ENCODE measurements at places on chromosomes 16 and 17. TPM values are rescaled to one million over a fixed set of nuclear protein-coding genes. Genes with fewer than 3 reads are reported as not detected.

KRT33A gene
- not detected for total RNA-seq

CCL5 gene
- not detected for total RNA-seq

SCNN1B gene
- 0.17 TPM for total RNA-seq

SLFN14 gene
- not detected for total RNA-seq

CD300C gene
- total RNA-seq, result 0.06 TPM

KCNJ18 gene
- not detected for total RNA-seq

PMP22 gene
- 8.6 TPM for total RNA-seq

LGALS9B gene
- not detected for total RNA-seq

CLDN9 gene
- total RNA-seq, result 0.29 TPM

RDM1 gene
- total RNA-seq, result 2.8 TPM

KRT27 gene
- total RNA-seq, result not detected

ALDOA gene
- total RNA-seq, result 2,089 TPM

TBC1D3L gene
- total RNA-seq, result 2.8 TPM

LAT gene
- total RNA-seq, result 2.0 TPM

SLFN11 gene
- 2.1 TPM for total RNA-seq

GRCh38 chr16:14095883-14096551 lies 24.9 kb downstream of the MRTFB start:
- DNase-seq, result no peak

GRCh38 chr16:82580298-82580890 lies 46.4 kb upstream of the CDH13 start:
- DNase-seq, result no peak

DNA sequence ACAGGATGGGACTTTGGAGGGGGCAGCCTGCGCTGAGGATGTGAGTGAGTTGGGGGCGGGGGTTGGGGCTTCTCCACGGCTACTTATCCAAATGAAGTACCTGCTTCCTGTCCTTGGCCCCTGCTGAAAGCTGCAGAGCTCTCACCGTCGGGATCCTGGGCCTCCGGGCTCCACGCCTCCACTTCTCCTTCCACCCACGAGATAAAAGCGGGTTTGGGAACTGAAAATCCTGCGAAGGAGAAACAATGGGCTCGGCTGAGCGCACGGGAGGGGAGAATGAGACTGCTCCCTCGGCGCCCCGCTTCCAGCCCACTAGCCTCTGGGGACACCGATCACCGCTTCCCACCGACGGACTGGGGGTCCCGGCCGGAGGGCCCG lies 486 bp downstream of the ZNF785 start:
- no peak for DNase-seq

DNA sequence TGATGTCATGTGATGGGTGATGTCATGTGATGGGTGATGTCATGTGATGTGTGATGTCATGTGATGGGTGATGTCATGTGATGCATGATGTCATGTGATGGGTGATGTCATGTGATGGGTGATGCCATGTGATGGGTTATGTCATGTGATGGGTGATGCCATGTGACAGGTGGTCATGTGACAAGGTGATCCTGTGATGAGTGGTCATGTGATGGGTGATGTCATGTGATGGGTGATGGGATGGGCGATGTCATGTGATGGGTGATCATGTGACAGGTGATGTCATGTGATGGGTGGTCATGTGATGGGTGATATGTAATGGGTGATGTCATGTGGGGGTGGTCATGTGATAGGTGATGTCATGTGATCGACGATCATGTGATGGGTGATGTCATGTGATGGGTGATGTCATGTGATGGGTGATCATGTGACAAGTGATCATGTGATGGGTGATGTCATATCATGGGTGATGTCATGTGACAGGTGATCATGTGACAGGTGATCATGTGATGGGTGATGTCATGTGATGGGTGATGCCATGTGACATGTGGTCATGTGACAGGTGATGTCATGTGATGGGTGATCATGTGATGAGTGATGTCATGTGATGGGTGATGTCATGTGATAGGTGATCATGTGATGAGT lies 17.2 kb downstream of the CD300LB start:
- peak; percentile 53 for DNase-seq

DNA sequence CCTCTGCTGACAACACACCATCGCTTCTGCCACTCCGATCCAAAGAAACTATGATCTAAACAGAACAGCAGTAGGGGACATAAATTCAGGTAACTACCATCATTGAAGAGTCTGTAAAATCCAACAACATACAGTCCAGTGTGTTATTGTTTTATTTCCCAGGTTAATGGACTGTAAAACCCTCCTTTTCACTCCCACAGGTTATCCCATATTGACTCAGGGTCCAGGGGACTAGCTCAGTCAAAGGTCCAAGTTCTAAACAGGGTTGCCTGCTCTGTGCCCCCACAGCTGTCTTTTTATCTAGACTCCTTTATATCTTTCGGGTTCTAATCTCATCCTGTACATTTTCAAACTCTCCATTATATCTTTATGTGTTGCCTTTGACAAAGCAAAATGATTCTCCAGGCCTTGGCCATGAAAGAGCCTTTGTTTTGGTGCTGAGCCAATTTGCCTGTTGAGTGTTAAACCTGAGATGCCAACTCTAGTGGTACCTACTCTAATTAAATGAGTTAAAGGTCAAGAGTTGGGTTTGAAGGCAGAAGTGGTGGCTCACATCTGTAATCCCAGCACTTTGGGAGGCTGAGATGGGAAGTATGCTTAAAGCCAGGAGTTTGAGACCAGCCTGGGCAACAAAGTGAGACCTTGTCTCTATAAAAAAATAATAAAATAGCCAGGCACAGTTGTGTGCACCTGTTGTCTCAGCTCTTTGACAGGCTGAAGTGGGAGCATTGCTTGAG lies 80.5 kb downstream of the SNX11 start:
- no peak for DNase-seq

DNA sequence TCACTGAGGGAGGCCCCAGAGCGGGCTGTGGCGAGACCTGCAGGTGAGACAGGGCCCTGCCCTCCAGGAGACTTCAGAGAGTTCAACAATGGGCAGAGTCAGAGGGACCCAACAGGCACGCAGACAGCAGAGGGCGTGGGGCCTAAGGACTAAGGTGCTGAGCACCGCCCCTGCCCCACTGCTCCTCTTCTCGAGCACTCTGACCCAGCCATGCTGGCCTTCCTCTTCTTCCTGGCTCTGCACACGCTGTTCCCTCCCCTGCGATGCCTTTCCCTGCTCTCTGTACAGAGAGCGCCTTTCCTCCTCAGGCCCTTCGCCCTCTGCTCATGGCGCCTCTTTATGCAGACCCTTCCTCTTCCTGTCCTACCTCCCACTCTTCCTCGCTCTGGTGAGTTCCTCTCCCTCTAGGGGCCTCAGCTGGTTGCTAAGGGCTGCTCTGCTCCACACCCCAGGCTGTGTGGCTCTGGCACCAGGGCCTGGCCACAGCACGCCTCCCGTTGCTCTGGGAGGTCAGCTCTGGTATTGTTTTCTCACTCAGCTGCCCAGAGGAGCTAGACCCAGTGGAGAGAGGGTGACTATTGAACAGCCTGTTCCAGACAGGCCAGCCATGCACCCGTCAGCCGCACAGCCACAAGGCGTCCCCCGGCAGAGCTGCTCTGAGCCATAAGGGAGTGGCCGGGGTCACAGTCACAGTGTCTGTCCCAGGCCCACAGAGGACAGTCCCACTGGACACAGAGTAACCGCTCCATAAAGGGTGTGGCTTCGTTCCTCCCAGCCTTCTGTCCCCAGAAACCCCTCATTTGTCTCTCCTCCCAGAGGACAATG lies 13.6 kb upstream of the RASD1 start:
- DNase-seq, result no peak

GRCh38 chr16:79062336-79062735 lies 538.2 kb downstream of the MAF start:
- no peak for DNase-seq

- no peak for DNase-seq
Measured at GRCh38 chr17:603406-604114, 111.1 kb downstream of the VPS53 start.

DNA sequence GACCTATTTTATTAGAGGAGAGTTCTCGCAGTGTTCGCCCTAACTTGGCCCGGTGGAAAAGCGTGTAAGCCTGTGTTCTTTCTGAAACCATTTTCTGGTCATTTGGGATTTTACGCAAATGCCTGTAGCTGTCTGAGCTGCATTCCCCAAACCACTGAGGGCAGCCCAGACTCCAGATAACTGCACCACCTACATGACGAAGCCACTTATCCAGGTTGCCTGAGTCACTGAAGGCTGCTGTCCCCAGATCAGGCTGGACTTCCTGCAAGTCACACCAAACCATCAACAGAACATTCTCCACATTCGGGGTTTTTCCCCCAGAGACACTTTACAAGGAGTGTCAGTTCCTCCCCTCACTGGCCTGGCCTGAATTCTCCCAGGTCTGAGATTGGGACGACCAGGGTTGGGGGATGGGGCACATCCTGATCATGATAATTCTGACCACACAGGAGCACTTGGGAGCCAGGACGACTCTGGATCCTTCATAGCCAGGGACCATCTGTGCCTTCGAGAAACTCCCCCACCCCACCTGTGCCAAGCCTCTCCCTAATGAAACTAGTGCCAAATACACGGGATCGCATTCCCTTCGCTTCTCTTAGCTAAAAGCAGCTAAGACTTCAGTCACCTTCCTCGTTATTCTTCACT lies 2.3 kb downstream of the RPRML start:
- DNase-seq, result no peak

- DNase-seq, result no peak
Measured at GRCh38 chr17:21129023-21129681, 2.4 kb downstream of the DHRS7B start.

GRCh38 chr16:24289166-24289700 lies 33.1 kb downstream of the CACNG3 start:
- no peak for DNase-seq

- DNase-seq, result no peak
Measured at GRCh38 chr16:89167425-89167941, 4.1 kb upstream of the CDH15 start.

DNA sequence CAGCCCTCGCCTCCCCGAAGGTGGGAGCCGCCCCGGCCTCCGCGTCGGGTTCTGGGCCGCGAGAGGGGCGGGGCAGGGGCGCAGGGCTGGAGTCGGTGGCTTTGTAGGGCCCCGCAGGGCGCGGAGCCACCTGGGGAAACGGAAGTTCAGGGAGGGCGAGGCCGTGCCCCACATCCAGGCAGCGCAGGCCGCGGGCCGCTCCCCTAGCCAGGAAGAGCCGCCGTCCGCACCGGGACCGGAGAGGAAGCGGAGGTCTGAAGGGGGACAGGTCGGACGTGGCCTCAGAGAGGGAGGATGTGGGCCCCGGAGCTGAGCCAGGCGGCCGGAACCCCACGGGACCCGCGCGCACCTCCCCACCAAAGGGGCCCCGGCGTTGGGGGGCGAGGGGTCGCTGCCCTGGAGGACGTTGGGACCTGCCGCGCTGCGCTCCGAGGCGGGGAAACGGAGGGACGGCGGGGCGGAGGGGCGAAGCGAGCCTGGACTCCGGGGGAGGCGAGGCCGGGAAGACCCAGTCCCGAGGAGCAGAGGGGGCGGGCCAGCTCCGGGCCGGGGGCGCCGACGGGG lies 482 bp upstream of the SLC16A3 start:
- no peak for DNase-seq

- no peak for DNase-seq
Measured at GRCh38 chr16:19503461-19504075, 18.3 kb downstream of the GDE1 start.

Measured in epithelial cell of proximal tubule (primary cell).